CD4-positive, alpha-beta T cell (primary cell): ENCODE measurements at places on chromosomes 11 and 22. TPM values are rescaled to one million over a fixed set of nuclear protein-coding genes. Genes with fewer than 3 reads are reported as not detected.

DNA sequence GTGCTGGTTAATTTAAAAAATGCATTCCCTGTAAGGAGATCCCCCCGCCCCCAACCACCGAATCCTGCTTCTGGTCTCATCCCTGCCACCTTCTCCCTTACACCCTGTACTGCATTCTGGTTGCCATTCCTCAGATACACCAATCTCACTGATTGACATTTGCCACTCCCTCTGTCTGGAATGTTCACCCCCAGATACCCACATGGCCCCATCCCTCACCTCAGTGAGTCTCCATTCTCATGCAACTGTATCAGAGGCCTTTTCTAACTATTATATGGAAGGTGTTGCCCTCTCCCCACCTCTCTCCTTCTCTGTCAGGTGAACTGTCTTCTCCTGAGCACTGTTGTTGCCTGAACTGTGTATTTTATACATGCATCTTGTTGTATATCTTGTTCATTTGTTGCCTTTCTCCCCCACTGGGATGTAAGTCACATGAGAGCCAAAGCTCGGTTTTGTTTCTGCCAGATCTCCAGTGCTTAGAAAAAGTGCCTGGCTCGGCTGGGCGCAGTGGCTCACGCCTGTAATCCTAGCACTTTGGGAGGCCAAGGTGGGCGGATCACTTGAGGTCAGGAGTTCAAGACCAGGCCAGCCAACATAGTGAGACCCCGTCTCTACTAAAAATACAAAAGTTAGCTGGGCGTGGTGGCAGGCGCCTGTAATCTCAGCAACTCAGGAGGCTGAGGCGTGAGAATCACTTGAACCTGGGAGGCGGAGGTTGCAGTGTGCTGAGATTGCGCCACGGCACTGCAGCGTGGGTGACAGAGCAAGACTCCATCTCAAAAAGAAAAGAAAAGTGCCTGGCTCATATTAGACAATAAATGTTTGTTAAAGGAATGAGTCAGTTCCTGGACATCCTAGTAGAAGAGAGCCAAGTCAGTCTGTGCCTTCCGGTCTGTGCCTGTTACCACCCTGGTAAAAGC lies 61.0 kb downstream of the TNRC6B start:
- DNase-seq = no peak

GRCh38 chr11:86749821-86750401 lies 50.4 kb upstream of the PRSS23 start:
- no peak for DNase-seq

Gene PIH1D2
- total RNA-seq = not detected

DNA sequence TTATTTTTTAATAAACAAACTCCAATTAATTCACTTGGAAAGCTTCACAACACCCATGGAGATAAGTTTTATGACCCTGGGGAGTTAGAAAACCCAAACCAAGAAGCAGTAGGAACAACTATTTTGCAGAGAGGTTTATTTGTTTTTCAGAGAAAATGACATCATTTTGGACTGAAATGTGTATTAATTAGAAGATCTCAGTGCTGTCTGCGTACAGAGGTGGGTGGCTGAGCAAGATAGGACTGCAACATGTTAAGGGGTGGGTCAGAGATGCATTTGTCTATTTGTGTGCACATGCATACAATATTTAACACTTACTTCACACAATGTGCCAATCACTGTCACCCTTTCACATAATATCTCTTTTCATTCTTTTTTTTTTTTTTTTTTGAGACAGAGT lies 1.1 kb downstream of the SCGB1A1 start:
- DNase-seq = no peak

- DNase-seq = no peak
These were observed 58.8 kb upstream of the RDX start for GRCh38 chr11:110355011-110355744.

Gene FADS3
- total RNA-seq = 6.9 TPM

Gene RGL4
- total RNA-seq = 24.6 TPM

GRCh38 chr11:14308114-14308896 lies 50.7 kb downstream of the RRAS2 start:
- no peak for DNase-seq

DNA sequence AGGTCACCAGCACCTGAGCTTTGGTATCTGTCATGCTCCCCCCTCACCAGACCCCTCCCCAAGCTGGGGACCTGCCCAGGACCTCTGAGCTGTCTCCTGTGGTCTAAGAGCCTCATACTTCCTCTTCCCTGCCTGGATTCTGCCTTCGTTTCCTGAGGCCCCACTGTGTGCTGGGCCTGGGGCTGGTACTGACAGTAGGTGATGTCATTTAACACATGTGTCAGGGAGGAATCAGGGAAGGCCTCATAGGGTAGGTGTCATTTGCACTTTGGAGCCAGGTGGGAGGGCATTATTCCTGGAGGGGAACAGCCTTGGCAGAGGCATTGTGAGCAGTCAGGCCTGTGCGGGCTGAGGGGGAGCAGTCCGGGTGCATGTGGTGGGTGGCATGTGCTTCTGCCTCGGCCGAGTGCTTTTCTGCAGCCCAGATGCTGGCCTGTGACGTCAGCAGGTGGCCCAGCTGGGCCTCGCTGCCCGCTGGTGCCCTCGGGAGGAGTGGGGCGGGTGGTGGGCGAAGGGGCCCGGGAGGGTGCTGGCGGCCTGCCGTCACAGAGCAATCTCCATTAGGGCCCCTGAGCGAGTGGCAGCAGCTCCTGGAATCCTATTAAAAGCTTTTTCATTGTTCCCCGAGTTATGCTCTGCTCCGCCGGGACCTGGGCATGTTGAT lies 9.1 kb downstream of the FLRT1 start:
- no peak for DNase-seq

DNA sequence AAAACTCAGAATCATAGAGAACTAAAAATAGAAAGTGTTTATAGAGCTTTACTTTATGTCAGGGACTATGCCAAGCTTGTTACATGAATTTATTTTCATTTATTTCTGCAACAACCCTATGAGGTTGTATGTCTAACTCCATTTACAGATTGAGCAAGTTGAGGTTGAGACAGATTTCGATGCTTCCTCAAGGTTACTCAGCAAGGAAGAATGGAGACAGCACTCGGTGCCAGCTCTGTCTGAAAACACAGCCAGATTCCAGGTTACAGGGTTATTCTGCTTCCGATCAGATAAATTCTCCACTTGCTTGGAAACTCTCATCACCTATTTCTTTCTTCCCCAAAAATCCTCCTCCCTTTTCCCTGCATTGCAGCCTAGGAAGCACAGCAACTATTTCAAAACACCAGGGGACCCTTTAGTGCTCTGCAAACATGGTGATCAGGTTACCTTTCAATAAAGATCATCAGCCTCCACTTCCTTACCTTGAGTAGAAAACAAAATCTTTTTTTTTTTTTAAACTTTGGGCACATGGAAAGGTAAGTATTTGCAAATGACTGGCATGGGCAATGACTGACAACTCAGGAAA lies 7.0 kb downstream of the MMP3 start:
- no peak for DNase-seq

DNA sequence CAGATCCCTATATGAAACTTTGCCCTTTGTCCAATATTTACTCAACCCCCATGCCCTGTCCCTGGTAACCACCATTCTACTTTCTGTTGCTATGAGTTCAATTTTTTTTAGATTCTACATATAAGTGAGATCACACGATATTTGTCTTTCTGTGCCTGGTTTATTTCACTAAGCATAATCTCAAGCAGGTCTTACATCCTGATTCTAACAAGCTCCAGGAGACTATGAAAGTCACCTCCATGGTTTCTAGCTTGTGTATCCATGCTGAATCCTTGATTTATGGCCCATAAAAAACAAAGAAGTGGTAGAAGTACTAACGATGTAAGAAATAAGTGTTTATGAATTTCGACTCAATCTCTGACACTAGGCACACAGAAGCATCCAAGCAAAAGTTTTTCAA lies 68.0 kb downstream of the OR5AK2 start:
- no peak for DNase-seq

DNA sequence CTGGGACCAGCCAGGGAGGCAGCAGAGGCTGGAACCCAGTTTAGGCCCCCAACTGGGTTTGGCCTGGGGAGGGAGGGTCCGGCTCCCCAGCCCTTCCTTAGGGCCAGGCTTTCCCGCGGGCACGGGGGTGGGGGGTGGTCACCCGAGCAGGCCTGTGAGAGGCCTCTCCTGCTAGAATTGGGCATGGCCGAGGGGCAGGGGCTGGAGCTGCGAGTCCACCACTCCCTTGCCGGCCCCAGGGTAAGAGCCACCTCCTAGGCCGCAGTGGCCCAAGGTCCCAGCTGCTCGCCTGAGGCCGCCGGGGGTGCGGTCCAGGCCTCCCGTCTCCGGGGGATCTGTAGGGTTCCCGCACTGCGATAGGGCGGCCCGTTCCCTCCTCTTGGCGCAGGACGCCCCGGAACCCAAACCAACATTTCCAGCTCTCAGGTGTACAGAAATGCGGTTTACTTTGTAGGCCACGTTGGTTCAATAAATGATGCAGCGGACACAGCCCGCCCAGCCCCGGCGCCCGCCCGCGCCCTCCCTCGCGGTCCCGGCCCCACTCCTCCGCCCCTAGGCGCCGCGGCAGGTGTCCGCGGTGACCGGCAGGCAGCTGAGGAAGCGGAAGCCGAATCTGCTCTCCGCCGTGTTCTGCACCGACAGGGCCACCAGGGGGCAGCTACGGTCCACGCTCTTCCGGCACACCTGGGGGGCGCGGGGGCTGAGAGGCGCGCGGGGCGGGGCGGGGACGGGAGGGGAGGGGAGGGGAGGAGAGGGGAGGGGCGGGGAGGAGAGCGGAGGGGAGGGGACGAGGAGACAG lies 5.9 kb downstream of the LMNTD2 start:
- peak; percentile 77 for DNase-seq

GRCh38 chr11:111155021-111155420 lies 90.5 kb upstream of the POU2AF2 start:
- DNase-seq = no peak

DNA sequence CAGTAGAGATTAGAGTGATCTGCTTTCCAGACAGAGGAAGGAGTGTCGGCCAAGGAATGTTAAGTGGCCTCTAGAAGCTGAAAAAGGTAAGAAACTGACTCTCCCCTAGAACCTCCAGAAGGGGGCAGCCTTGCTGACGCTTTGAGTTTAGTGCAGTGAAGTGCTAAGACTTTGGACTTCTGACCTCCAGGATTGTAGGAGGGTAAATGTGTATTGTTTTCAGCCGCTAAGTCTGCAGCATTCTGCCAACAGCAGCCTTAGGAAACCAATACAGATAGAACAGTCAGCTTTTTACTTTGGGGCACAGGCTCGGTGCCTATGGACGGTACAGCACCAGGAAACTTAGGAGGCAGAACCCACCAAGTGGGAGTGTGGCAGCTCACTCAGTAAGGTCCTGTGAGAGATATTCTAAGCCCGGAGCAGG lies 3.6 kb upstream of the TBC1D22A start:
- no peak for DNase-seq

GRCh38 chr11:65575568-65576231 lies at the start of gene EHBP1L1:
Gene EHBP1L1 (plus strand): TSS chr11:65576053. CDS start chr11:65576303, 250 bp downstream.
- peak; percentile 60 for DNase-seq

DNA sequence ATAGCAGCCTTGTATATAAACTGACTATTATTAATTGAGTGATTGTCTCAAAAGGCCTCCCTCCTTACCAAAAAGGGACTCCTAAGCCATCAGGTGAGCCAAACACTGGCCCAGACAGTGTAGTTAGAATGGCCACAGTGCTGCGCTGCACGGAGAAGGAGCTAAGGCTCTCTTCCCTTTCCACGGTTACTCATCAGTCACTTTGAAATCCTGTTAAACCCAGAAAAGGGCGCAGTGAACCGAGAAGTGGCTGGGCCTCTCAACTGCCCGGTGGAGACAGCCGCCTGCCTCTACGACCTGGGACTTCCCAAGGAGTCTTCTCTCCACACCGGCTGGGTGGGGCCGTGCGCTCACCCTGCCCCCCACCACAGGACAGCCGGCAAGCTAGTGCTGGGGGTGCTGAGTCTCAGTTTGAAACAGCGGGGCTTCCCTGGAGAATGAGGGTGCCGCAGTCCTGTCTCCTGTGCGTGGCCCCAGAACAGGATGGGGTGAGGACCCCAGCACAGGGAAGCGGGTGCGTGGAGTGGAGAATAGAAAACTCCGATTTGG lies 1.3 kb downstream of the MYH9 start:
- DNase-seq = peak; percentile 77
